ENCODE measurements at places on chromosomes 7 and 10.

DNA sequence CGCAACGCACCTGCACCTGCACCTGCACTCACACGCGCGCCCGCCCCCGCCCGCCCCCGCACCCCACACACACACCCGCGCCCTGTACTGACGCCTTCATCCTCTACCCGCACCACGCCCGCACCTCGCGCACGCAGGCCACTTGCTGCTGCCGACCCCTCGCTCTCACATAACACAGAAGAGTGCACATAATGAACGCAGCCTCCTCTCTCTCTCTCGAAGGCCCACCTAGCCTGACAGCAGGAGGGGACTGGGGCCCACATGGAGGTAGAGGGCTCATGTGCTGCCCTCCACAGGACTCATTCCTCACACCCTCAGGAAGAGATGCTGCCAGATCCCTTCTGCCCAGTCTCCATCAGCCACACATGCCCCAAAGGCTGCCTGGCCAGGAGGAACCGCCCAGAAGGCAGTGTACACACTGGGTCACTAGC, 432 bp upstream of the CAMK2B start:
- DNase-seq, result no peak

- no peak for DNase-seq
Measured at GRCh38 chr10:91745090-91745831, 53.0 kb upstream of the TNKS2 start.

- DNase-seq, result no peak
Measured at GRCh38 chr7:90945104-90945787, 319.0 kb upstream of the FZD1 start.

DNA sequence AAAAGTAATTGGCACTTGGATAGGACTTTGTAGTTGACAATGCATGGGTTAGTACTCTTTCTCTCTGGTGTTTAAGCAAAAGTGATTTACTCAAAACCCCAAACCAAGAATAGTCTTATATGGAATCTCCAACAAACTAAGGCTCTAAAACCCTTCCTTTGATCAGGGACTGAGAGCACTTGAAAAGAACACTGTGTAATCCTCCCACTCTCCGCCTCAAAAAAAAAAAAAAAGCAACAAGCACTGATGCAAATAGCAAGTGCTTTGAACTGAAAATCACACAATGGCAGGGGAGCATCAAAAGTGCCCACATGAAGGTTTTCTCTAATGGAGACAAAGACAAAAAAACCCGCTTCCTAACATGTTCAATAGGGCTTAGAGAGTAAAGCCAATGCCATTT, 467.9 kb upstream of the AUTS2 start:
- DNase-seq, result no peak

GRCh38 chr10:31320550-31321211, 1.7 kb downstream of the ZEB1 start:
- no peak for DNase-seq

DNA sequence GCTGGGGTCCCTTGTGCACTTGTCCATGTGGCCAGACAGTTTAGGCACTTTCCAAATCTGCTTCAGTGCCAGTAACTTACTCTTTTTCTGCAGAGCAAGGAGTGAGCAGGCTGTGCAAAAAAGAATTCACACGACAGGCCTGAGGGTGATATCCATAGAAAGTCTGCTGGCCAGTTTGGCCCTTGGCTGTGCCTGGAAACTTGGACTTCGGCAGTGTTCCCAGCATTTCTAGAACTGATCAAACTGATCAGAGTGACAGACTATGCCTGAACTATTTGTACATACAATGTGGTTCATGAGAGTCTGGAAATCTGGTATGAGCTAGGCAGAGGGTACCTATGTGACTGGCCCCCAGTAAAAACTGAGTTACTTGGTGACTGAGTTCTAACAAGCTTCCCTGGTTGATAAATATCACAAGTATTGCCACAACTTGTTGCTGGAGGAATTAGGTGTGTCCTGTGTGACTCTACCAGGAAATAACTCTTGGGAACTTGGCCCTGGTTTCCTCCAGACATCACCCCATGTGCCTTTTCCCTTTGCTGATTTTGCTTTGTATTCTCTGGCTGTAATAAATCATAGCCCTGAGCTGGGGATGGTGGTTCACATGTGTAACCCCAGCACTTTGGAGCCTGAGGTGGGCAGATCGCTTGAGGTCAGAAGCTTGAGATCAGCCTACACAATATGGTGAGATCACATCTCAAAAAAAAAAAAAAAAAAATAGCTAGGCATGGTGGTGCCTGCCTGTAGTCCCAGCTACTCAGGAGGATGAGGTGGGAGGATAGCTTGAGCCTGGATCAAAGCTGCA, 3.3 kb upstream of the DENND10 start:
- no peak for DNase-seq

DNA sequence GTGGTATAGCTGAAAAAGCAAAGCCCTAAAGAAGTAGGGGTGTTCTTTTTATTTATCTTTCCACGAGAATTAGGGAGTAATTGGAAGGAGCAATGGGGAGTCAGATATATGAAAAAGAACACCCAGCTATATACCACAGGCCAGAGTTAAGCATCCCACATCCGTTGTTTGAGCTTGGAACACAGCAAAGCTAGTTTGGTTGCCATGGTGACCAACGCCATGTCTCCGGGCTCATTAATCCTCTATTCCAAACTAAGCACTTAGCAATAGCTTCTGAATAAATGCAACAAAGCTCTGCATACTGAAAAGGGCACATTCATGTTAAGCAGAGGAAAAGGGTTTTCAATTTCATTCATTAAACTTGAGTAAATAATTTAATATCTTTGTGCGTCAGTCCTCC, 23.5 kb downstream of the ASB4 start:
- DNase-seq, result no peak

GRCh38 chr7:37173670-37174069, 275.0 kb downstream of the ELMO1 start:
- DNase-seq, result no peak

- no peak for DNase-seq
Measured at GRCh38 chr7:149214020-149214720, 18.8 kb downstream of the ZNF282 start.

- no peak for DNase-seq
Measured at GRCh38 chr10:131909014-131909808, 8.4 kb downstream of the PPP2R2D start.

- DNase-seq, result no peak
Measured at GRCh38 chr10:84314275-84314674, 14.1 kb upstream of the CCSER2 start.

DNA sequence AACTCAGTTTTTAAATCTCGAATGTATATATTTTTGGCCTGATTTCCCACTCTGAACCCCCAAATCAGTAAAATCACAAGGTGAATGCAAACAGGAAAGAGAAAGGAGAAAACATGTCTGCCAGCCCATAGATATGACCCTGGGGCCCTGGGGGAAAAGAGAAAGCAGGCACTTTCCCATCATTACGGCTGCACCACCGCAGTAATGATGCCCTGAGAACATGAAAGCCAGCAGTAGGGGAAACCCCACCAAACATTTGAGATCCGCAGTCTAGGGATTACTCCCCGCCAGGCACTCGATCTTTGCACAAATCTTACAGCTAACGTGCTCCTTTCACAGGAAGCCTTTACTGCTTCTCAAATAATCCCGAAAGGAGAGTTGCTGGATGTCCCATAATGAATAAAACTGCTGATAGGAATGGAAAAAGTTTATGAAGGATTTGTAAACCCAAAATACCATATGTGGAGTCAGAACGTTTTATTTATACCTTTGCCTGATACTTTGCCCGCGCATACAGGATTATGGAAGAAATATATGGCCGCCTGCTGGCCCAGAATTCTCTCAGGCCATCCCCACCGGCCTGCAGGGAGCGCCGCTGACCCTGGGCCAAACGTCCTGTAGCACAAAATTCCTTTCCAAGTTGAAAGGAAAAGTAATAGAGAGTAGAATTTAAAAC, 180.0 kb upstream of the INHBA start:
- DNase-seq, result no peak
